ENCODE measurements at places on chromosomes 1 and 21.

- no peak for DNase-seq
Observed at GRCh38 chr1:157147906-157148700, 9.9 kb upstream of the ETV3 start.

DNA sequence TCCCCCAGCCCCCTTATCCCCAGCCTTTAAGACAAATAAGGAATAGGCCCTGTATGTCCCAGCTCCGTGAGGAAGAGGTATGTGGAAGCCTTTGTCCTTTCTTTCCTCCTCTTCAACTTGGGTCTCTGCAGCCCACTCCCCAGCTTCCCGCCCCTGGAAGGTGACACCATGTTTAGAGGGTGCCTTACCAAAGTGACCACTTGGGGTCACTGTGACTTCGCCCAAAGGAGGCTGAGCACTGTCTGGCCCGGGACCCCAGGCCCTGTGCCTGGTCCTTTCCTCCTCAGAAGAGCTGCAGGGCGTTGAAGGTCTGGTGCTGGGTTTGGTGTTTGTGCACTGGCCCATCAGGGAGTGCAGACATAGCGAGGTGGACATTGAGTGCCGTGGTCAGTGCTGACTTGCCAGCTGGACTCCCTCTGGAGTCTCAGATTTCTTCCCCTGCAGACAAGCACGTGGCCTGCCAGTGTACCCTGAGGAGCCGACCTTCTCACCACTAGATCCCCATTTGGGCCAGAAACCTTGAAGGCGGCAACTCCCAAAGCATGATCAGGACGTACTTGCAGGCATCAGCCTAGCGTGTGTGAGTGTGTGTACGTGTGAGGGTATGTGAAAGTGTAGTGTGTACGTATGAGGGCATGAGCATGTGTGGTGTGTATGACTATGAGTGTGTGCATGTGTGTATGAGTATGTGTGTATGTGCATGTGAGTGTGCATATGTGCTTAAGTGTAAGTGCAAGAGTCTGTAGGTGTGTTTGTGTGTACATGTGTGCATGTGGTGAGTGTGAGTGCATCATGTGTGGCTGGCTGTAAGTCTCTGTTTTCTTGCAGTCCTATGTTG is 181.4 kb upstream of the KIAA0040 start:
- no peak for DNase-seq

- DNase-seq: no peak
Observed at GRCh38 chr1:85689775-85690404, 18.3 kb downstream of the ZNHIT6 start.

- DNase-seq: no peak
Observed at GRCh38 chr1:231055271-231055670, 15.2 kb upstream of the FAM89A start.

- no peak for DNase-seq
Observed at GRCh38 chr1:60281360-60281932, 207.9 kb upstream of the C1orf87 start.

DNA sequence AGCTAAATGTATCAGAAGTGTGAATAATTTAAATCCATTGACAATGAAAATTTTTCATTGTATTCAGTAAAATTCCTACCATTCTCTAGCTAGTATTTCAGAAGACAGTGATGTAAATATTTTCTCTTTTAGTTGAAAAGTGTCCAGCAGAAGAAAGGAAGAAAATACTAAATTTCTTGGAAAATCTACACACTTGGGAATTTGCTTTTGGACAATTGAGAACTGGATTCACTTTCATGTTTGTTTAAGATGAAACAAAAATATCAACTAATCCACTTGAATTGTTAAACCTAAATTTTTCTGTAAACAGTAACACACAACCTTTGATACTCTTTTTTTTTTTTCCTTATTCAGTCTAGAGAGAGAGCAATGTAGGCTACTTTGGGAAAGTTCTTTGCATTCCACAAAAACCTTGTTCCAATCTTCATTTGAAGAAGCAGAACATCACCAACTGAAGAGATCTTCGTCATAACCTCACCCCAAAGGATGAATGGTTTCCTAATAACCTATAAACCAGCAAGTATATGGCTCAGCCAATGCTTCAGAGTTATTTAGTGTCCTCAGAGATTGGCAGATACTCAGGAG is 155.1 kb upstream of the GORAB start:
- no peak for DNase-seq

- DNase-seq: no peak
Observed at GRCh38 chr1:106785176-106785575, 271.3 kb upstream of the PRMT6 start.

GRCh38 chr1:117173691-117174090 is 37.0 kb downstream of the VTCN1 start:
- no peak for DNase-seq

DNA sequence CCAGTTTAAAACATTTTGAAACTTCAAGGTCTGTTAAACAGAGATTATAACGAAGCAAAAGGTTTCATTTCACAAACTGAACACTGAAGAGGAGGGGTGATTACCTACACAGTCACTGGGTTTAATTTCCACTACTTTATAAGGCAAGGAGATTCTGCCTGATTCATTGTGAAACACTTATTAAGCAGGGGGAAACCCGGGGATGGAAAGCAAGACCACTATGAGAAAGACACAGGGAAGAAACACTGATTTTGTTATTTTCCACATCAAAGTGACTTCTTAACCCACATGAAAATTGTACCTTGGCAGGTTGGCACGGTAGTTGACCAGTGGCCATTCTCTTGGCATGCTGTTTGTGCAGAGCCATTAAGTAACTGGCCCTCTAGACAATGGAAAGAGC is 8.1 kb upstream of the F5 start:
- DNase-seq: no peak

DNA sequence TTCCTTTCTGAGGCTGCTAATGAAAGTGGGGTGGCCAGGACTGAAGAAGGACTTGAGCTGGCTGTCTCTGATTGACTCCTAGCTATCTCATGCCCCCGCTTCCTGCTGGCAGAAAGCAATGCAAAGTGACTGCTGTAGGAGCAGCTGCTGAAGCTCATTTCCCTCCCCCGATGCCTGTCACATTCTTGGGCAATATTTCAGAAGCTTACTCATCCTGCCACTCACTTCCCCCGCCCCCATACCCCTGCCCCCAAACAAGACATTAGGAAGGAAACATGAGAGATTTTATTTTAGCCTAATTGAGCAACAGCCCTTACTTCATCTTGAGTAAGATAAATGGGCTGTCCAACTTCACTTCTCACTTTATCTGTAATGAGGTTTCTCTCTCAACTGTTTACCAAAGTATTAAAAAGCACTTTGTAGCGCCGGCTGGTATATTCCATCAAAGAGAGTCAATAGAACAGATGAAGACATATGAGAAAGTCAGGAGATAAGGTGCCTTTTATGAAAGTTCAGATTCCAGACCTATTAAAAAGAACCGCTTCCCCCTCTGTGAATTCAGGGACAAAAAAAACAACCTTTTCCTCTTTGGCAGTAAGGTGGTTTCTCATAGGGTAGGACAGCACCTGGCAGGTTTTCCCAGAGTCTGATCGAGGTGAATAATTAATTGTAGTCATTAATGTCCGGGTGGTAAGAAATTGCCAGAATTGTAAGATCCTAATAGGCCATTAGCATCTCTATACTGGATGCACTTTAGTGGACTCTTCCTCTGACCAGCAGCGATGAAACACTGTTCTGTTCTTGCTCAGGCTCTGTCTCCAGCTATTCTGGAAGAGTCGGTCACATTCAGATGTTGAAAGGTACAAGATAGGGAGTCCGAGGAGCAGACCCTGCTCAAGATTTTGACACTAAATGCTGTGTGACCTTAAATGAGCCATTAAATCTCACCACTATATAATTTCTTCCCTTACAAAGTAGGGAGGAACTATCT is 70.2 kb downstream of the SH3GLB1 start:
- peak; percentile 91 for DNase-seq

- DNase-seq: no peak
Observed at GRCh38 chr1:164673584-164674214, 114.7 kb downstream of the PBX1 start.

- DNase-seq: no peak
Observed at GRCh38 chr1:77245830-77246229, 26.6 kb upstream of the PIGK start.

- DNase-seq: no peak
Observed at GRCh38 chr1:7594002-7594713, 176.9 kb upstream of the VAMP3 start.

- no peak for DNase-seq
Observed at GRCh38 chr21:16406355-16406754, 676.6 kb downstream of the USP25 start.

DNA sequence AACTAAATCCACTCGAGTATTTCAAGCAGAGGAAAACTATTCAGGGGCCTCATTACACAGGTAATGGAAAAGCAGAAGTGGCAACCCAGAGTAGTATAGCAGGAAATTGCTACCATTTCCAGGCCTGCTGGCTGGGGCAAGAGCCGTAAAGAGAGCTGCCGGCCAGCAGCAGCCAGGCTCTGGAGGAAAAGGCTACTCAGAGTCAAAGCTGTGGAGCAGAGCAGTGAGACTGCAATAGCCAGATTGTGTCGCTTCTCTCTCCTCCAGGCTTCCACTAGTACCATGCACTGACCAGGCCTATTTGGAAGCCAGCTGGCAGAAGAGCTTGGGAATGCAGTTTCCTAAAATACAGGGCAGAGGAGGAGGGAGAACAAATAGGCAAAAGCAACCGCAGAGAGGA is 155.5 kb downstream of the OMA1 start:
- no peak for DNase-seq

Data from SIG-M5 (cell line).